Hippocampal formation (tissue), 2 donors: ENCODE measurements at places on chromosomes 1 and 21.

DNA sequence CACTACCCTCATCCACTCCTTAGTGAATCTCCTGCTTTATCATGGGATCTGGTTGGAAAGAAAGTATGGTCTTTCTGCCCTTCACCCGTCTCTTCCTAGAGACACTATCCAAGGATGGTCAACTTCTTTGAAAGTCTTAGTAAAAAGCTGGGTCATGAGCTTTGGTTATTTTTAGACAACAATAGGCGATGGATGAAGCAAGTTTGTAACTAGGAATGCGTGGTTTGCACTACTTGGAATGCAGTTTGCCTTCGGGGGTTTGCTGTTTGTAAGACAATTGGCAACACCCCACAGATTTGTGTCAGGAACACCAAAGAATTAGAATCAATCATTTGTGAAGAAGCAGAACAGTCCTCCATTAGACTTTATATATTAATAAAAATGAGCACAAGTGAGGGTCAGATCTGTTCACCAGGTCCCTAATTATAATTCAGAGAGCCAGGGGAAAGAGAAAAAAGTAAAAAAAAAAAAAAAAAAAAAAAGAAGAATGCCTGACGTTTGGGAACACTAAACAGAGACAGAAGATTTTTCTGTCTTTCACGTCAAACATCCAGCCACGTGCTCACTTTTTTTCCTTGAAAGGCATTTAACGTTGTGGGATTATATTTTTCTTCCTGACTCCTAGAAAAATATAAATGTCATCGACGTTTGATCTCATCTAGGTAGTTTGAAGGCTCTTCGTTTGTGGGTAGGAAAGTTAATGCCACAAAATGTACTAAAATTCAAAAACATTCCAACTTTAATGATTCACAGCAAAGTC is 60.7 kb upstream of the BTG3 start:
- DNase-seq: no peak

DNA sequence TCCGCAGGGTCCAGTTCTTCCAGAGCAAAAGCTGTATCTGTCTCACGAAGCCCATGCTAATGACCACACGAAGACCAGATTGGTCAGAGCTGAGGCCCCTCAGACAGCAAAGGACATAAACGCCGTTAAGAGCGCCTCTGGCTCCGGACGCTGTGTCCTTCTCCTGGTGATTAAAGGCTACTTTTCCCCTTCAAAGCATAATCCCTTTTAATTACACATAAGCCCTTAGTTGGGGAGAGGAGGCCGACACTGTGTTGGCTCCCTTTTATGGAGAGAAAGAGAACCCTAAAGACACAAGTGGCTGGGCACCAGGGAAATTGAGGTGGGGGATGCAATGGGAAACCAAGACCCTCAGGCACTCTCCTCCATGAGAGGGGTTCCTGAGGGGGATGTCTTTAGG is at the start of gene ABCA4:
ABCA4 (minus strand) TSS at position 158 of the 400 bp plus-strand sequence; CDS start at position 55, 103 bp downstream.
- no peak for DNase-seq

GRCh38 chr21:14550135-14550534 is 4.0 kb upstream of the SAMSN1 start:
- DNase-seq: no peak

DNA sequence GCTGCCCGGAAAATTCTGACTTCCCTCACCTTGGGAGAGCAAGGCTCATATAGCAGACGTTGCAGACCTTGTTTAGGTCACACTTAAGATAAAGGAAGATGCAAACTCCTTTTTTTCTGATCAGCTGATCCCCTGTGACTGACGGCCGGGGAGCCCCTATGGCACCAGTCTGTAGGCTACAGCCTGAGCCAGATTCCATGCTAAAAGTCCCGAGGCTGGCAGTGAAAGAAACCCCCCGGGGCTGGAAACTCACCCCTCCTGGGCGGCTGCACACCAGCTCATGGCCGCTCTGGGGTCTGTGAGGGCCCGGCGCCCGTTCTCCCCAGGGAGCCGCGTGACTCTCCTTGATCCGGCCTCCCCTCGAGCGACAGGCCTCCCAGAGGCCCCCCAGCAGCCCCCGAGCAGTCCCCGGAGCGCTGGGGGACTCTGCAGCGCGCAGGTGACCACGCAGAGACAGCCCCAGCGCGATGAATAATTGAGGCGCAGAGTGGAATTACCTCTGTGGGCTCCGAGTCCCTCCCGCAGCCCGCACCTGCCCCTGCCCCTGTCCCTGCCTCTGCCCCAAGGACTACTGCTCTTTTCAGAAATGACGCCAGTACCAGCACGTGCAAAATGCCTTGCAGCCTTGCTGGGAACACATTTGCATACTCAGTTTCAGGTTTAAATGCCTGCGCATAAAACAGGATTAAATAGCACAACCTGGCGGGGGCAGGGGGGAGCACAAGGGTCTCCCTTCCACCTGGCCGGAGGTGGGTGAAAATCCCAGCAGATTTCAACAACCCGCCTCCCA is 62.6 kb upstream of the CLDN14 start:
- DNase-seq: no peak

DNA sequence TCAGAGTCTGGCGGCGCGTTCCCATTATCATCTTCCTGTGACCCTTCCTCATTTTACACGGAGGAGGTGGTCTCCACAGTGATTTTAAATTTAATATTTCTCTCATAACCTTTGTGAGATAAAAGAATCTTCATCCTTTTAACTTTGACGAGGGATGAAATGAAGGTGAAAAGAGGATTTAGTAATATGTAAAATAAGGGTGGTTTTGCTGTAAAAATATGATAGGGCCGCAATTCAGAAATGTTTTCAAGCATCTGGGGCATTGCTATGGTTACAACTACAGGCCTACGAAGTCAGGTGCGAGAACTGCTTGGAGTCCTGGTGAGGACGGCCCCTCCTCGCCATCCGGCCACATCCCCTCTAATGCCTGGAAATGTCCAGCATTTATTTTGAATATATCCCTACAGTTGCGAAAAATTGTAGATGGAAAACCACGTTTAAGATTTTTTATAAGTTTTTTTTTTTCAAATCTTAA is 422 bp upstream of the RSBN1 start:
- DNase-seq: no peak

GRCh38 chr1:226666164-226666506 is 72.9 kb downstream of the ITPKB start:
- DNase-seq: no peak

- DNase-seq: no peak
These were observed 115.6 kb downstream of the UCK2 start for GRCh38 chr1:165942927-165943597.

DNA sequence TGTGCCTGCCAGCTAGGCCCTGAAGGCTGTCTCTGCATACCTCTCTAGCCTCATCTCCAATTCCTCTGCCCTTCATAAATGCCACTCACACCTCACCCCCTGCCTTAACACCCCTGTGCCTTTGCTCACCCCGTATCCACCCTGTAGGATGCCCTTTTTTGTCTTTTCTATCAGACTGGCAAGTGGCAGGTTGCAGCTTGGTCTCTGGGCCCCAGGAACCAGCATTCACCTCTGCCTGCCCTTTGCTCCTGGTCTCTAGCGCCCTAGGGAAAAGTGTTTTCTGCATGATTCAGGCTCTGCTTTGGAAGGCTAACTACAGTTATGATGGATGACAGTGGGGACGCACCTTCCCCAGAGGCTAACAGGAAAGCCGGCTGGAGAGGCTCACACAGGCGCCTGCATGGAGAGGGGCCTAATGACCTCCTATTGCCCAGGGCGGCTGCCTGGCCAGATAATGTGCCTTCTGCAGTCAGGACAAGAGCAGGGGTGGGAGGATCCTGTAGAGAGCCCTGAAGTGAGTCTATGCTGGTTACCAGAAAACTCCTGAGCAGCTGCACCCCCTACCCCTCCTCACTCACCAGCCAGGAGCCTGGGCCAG is 11.2 kb downstream of the KANK4 start:
- DNase-seq: no peak

GRCh38 chr1:214361636-214362035 is 80.7 kb downstream of the SMYD2 start:
- DNase-seq: no peak

DNA sequence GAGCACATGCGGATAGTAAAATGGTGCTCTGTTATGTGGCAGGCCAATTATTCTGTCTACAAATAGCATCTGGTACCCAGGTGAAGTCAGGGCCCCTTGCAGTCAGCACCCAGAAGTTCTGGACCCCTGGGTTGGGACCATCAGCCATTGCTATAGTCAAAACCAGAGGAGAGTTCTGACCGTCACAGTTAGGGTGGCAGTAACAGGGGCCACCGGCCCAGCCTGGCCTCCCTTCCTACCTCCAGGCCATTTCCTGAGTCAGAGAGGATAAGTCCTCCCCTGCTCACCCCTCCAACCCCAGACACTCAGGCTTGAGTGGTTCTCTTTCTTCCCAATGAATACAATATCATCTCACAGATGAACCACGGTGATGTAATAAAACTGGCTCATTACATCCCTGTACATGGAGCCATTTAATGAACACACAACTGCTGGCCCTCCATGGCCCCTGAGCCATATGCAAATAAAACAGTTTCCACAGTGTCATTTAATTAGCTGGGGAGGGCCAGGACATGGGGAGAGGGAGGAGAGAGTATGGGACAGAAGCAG is 673.6 kb downstream of the MATN1 start:
- DNase-seq: no peak

DNA sequence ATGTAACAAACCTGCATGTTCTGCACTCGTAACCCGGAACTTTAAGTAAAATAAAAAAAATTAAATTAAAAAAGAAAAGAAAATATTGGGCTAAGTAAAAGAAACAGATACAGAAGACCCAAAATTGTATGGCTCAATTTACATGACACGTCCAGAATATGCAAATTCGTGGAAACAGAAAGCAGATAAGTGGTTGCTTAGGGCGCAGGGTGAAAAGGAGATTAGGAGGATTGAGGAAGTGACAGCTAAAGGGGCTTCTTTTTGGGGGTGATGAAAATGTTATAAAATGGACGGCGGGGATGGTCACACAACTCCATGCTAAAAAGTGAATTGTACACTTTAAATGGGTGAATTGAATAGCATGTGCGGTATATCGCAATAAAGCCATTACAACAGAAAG is 27.4 kb upstream of the ZBTB21 start:
- DNase-seq: no peak

GRCh38 chr1:78839704-78840277 is 166.7 kb downstream of the ADGRL4 start:
- DNase-seq: no peak

DNA sequence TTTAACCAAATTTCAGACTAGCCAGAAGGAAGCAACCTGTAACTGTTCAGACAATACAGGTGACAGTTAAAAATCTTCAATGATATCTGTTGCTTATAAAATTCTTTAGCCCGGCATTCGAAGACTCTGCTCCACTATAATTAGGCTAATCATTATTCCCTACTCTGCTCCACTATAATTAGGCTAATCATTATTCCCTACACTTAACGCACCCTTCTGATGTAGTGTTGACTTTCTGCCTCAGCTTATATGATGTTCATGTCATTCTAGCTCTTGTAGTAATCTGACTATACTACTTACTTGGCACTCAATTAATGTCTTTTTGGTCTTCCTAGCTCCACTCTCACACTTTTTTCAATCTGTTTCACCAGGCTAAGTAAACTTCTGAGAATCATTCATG is 13.3 kb downstream of the TESK2 start:
- no peak for DNase-seq

DNA sequence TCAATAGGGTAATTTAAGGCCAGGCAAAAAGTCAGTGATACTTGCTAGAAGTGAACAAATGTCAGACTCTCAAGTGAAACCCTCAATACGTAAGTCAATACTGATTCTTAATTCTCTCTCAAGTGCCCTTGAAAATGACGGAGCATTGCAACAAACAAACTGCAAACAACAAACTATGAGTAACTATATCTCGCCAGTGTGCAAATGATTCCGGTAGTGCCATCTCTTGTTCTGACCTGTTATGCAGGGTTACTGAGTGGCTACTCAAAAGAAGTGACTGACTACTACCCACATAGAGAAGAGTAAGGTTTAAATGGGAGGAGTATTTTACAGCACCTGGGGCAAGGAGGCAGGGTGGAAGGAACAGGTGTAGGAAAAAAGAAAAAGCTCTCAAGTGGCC is 1.6 kb downstream of the SLC19A2 start:
- no peak for DNase-seq

- DNase-seq: no peak
These were observed 115.6 kb downstream of the APP start for GRCh38 chr21:26055010-26055409.

DNA sequence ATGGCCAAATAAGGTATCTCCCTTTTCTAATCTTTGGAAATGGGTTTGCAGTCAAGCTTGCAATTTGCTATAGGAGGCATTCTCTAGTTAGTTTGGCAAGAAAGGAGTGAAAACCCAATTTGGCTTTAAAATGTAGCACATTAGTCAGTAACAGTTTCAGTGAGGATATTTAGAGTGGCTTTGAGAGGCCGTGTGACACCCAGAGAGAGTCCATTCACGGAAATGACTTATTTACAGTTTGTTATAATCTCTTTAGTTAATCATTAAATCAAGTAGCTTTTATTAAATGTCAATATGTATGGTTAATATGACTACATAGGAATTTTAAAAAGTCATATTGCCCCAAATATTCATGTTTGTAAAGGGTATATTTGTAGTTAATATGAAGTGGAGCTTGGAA is 9.6 kb downstream of the ZBTB18 start:
- no peak for DNase-seq

DNA sequence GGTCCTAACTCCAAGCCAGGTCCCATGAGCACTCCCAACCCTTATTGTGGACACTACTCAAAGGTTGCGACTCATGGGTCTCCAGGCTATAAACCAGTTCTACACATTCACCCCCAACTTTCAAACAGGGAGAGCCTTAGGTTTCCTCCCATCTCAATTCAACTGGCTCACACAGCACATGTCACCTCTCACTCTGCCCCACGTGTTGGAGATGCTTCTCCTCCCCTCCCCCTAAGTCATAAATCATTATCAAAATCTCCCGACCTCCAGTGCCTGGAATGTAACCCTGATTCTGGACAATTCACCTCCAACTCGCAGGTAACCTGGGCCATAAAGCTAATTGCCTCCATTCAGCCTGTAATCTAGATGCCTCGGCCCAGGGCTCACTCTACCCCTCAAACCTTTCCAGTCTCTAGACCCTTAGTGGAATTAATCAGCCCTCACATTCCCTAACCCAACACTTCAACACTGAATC is 595 bp downstream of the AK2 start:
- DNase-seq: no peak

DNA sequence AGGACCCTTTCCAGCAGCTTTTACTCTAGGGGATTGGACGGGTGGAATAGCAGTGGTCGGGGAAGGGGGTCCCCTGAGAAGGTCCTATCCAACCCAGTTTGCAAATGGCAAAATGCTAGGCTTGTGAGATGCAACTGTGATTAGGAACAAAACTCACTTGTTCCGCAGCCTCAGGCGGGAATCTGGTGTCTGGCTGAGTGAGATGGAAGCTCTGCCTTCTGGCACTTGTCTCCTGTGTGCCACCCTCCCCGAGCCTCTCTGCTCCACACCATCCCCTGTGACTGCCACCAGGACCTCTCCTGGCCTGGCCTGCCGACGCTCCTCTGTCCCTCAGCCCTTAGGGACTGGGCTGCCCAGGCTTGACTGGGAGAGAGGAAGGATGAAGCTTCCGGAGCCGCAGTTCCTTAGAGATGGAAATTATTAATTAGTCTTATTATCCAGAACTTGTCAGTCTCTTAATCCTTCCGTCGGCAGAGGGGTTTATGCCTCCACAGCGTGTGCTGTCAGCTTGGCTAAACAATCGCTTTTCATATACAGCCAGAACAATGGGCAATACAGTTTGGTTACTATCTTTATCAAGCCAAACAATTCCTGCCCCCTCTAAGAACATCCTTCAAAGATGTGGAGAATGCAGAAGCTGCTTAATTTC is 292.8 kb upstream of the VAMP3 start:
- peak; percentile 36 for DNase-seq

- DNase-seq: no peak
These were observed 41.6 kb downstream of the LAMC2 start for GRCh38 chr1:183227422-183228346.
